WTC11 (cell line): ENCODE measurements at places on chromosomes 2 and 18. TPM values are rescaled to one million over a fixed set of nuclear protein-coding genes. Genes with fewer than 3 reads are reported as not detected.
A peak's percentile ranks its signal among the peaks of the same experiment; 100 is the strongest.

- DNase-seq, result no peak
These were observed 52.1 kb downstream of the PSTPIP2 start for GRCh38 chr18:46019936-46020335.

- no peak for DNase-seq
These were observed 95.1 kb upstream of the L3MBTL4 start for GRCh38 chr18:6509832-6510231.

DNA sequence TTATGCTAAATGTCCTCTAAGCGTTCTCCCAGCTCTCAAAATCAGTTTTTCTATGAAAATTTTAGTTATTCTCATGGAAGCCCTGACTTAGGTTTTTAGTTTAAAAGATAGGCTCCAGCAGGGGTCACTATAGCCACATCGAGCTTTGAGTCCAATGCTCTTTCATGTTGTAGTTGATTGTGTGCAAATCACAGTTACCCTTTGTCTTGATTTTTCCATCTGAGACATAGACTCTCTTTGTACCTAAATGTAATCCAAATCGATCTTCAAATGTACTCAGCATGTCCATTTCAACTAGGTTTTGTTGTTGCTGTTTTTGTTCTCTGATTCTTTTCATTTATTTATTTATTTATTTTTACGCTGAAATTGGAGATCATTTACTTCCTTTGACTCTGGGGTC is 26.4 kb upstream of the MSTN start:
- DNase-seq, result peak; percentile 29

DNA sequence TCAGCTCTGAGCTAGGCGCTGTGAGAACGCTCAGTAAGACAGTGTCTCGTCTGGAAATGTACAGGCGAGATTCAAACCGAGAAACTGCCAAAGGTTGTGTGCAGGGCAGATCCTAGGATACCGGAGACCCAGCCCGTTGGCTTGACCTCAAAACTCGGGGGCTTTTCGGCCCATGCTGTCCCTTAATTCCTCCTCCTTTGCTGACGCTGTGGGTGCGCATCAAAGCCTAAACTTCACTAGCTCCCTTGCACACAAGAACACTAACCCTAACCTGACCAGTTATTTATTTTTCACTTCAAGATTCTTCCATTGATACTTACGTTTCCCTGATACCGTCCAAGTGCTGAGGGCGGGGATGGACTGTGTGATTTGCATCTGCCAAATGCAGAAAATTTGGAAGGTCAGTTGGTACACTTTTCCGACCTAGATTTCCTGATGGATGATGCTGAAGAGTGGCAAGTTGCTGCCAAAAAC is 1.0 kb upstream of the AAK1 start:
- no peak for DNase-seq

DNA sequence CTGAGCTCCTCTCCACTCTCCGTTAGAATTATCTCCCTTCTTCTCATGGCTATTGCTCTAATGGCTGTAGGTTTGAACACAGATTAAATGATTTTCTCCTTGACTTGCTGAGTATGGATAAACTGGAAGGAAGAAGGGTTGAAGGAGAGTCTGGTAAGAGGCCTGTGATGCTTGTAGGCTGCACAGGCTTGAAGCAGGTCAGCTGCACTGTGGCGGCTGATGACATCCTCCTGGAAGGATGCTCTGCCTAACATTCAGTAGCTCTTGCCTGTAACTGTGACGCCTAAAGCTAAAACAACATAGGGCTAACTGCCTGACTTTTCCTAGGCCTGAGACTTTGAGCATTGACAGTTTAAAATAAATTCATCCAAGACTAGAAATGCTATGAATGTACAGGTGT is 166.3 kb downstream of the MREG start:
- no peak for DNase-seq

GRCh38 chr18:62138461-62139235 is 48.2 kb downstream of the PIGN start:
- no peak for DNase-seq

DNA sequence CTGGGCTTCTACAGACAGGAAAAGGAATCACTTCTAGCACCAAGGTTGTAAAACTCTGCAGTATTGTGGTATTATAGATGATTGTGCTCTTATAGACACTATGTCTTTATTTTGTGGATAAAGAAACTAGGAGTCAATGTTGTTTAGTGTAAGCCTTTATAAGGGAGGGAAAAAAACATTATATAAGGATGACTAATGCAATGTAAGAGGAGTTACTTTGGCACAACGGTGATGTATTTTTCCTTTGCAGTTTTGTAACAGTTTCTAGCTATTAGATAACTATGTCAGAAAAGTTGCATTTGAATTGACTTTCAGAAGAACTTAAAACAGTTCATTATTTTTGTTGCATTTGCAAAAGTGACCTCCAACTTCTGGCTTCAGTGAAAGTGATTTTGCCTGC is 545.4 kb downstream of the CCDC85A start:
- DNase-seq, result no peak

- DNase-seq, result no peak
These were observed 150.3 kb downstream of the UBR3 start for GRCh38 chr2:169977530-169977929.

DNA sequence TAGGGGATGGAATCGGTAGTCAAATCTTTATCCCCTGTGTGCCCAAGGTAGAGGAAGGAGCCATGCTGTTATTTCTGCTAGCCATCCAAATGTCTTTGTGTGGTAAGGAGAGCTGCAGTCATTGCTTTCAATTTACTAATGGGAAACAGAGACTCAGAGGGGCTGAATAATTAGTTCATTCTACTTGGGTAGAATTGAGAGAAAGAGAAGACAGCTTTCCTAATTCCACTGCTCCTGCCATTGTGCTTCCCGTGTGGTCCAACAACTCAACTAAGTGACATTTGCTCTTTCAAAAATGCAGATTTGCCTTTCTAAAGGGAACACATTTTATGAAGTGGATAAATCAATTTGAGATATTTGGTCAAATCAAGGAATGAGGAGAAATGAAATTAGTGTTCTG is 136.1 kb downstream of the AQP4 start:
- no peak for DNase-seq

GRCh38 chr18:48874233-48874632 is 76.5 kb downstream of the SMAD7 start:
- DNase-seq, result no peak

- no peak for DNase-seq
These were observed 24.6 kb downstream of the FIGN start for GRCh38 chr2:163711258-163711657.

DNA sequence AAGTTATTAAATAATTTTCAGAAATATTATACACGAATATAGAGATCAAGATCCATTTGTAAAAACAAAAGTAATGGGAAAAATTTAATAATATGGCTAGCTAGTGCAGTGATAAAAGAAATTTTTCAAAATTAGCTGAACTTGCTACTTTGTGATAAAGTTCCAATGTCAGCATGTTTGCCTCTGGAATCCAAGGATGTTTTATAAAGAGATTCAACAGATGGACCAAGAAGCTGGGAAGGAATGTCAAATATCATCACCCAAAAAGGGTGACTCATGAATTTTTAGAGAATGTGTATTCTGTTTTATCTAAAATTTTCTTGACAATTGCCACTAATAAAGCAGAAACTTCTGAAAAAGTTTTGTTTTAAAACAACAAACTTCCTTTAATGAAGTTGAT is 95.3 kb downstream of the FSIP2 start:
- DNase-seq, result no peak

DNA sequence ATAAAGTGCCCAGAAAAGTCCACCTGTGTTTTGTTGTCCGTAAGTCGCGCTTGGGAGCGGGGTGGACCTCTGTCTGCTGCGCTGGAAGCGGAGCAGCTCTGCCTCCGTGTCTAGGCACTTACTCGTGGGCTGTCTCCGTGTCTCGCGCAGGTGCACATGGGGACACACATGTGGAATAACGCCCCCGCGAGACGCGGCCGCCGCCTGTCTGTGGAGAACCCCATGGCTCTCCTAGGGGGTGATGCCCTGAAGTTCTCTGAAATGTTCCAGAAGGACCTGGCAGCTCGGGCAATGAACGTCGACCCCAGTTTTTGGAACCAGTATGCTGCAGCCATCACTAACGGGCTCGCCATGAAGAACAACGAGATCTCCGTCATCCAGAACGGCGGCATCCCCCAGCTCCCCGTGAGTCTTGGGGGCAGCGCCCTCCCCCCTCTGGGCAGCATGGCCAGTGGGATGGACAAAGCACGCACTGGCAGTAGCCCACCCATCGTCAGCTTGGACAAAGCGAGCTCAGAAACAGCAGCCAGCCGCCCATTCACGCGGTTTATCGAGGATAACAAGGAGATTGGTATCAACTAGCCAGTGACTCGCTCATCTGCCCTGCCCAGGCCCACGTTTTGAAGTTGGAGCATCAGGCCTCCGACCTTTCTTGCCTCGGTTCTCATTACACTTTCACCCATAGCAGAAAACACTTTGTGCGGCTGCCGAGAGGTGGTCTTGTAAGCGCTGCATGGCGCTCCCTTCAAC is 17.3 kb downstream of the SALL3 start:
- no peak for DNase-seq

DNA sequence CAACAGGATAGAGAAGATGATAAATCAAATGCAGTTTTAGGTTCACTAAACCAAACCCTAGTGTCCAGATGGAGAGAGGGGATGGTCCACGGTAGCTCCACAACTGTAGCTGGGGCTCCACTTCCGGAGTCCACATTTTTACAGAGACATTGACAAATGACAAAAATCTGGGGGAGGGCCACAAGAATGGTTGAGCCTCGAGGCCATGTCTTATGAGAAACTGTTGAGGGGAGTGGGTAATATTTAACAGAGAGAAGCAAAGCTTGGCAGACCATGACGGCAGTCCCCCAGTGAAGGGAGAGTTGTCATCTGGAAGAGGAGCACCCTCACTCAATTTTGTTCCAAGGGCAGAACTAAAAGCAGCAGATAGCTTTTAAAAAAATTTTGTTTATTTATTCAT is 17.6 kb upstream of the EPHA4 start:
- DNase-seq, result no peak

DNA sequence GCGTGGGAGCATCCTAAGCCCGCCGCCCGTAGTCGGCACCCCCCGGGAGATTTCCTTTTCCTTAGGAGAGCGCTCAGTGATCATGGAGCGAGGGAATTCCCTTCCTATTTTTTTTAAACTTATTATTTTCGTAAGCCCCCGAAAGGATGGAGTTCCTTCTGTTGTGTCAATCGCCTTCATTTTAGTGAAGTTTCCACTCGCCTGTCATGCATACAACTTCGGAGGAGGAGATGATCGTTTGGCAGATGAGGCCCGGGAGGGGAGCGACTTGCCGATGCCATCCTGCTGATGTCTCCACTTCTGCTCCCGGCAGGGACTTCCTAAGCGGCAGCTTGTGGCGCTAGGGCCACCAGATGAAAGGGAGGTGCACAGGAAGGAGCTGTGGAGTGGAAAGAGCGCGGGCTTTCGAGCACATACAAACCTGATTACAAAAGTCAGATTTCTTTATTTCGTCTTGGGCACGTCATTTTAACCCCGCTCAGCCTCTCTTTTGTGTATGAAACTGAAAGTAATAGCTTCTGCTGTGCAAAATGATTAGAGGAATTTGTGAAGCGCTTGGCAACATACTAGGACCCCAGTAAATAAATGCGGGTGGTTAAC is at the start of gene ADGRF3:
ADGRF3 (minus strand) TSS at position 336 of the 600 bp plus-strand sequence. CDS start 555 bp downstream, outside the sequence.
- DNase-seq, result peak; percentile 58

GRCh38 chr2:108490506-108491122 is 41.6 kb downstream of the GCC2 start:
- DNase-seq, result no peak

DNA sequence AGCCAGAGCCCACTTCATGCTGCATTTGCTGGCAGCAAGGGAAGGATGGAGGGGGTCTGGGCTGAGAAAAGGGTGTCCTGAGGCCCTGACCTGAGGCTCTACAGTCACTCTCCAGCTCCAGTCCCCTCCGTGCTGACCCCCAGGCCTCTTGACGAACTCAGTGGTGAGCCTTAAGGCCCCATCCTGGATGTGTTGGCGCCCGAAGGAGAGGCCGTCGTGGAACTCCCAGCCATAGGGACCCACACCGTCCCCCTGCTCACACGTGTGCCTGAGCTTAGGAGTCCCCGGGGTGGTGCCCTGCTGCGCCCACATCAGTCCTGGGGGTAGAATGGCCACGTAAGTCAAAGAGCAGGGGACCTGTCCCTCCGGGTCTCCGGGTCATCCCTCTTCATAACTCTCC is 776 bp downstream of the MOGS start:
- DNase-seq, result no peak

DNA sequence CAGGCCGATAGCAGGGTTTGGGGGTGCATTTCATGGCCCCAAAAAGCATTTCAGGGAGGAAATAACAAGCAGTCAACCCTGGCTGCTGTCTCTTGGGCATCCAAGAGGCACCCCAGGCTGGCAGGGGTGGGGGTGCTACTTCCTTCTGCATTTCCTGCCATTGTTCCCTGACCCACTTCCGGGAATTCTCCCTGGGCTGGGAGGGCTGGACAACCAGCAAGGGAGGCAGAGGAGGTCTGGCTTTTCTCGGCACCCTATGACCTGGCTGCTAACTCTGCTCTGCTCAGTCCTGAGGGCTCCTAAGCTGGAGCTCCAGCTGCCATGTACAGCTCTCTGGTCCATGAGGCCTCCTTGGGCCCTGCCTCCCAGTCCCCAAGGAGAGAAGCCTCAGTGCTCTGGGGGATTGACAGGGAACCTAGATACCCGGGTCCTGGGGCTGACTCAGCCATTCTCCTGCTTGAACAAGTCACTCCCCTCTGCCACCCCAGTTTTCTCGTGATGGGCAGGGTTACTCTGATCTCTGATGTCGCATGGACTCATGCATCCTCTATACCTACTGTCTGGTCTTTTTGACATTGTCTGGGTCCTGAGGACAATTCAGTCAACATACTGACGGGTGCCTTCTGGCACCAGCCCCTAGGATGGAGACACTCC is 47.2 kb downstream of the DYSF start:
- no peak for DNase-seq

DNA sequence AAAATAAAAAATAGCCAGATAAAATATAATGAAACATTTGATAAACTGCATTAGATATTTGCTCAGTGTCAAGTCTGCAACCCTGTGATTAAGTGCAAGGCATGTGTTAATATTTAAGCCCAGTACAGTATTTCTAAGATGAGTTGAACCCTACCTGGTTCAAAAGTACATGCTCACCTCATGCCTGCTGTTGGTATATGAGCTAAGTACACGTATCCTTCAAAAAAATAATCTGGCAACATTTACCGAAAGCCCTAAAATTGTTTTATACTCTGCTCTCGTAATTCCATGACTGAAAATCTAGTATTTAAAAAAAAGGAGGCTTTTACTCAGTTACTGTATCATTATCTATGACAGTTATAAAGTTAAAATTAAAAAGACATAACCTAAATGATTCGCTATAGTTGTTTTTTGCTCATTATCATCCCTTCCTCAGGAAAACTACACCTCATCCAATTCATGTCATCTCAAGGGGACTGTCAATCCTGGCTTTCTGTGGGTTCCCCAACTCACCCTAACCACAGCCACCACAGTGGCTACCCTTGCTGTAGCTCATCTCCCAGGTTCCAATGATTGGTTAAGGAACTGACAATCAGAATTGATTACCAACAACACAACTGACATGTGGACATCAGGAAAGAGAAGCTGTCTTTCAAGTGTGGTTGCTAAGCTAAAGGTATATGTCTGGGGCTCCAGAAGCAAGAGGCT is 10.6 kb downstream of the TLK1 start:
- DNase-seq, result no peak

The SERPINB2 gene
- not detected in 3 replicates for total RNA-seq

The KCNS3 gene
- 17.4 to 25.2 TPM (median 18.1 TPM) in 3 replicates for total RNA-seq

The LDLRAD4 gene
- total RNA-seq, result 2.9 to 6.2 TPM (median 3.0 TPM) in 3 replicates

The TSGA10 gene
- total RNA-seq, result 8.9 to 9.3 TPM (median 9.1 TPM) in 3 replicates

The GPR75 gene
- total RNA-seq, result 2.2 to 3.1 TPM (median 2.8 TPM) in 3 replicates
